ENCODE measurements at places on chromosomes 5 and 9. TPM values are rescaled to one million over a fixed set of nuclear protein-coding genes. Genes with fewer than 3 reads are reported as not detected.

- H3K36me3 ChIP-seq: no peaks in the 10 kb centered on the region
- H3K4me3 ChIP-seq: peak overlapping the region; percentile 84
- H3K27me3 ChIP-seq: no peaks in the 10 kb centered on the region
- peaks cover 95% of the 10 kb centered on the region for H3K4me1 ChIP-seq
- peak; percentile 65 for DNase-seq
- H3K27ac ChIP-seq: peak overlapping the region; percentile 60
Measured at GRCh38 chr5:96961053-96961452, 25.2 kb downstream of the LNPEP start.

DNA sequence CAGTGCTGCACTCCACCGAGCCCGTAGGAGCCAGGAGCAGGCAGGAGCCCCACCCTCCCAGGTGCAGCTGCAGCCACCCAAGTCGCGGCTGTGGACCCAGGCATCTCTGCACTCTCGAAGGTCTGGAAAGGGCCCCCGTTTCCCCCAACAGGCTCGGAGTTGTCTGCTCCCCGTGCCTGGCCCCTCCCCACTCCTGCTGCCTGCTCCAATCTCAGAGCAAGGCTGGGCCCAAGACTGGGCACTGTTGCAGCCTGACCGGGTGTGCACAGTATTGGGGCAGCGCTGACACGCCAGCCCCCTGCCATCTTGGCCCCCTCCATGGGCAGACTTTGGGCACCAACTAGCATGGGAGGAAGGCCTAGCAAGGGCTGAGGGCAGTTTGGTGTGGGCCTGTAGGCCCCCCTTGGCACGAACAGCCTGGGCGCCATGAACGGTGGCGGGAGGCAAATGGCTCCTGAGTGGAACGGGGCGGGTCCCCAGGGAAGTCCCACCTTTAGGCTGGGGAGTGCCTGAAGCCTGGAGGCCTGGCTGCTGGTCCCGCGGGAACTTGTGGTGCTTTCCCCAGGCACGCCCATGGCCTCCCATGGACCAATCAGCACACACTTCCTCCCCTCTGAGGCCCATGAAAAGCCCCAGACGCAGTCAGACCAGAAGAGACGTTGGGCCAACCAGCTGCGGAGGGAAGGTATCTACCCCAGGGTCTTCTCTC is 60.4 kb downstream of the PSAT1 start:
- no peaks in the 10 kb centered on the region for H3K27me3 ChIP-seq
- H3K4me1 ChIP-seq: peaks cover 1% of the 10 kb centered on the region
- H3K27ac ChIP-seq: no peak overlapping the region
- no peak overlapping the region for H3K4me3 ChIP-seq
- H3K36me3 ChIP-seq: no peaks in the 10 kb centered on the region
- DNase-seq: no peak

GRCh38 chr5:139636975-139637408 is 11.2 kb upstream of the CXXC5 start:
- no peaks in the 10 kb centered on the region for H3K36me3 ChIP-seq
- peak; percentile 73 for DNase-seq
- peak overlapping the region; percentile 80 for H3K4me3 ChIP-seq
- peak overlapping the region; percentile 94 for H3K27ac ChIP-seq

The RASEF gene
- polyA plus RNA-seq: not detected

The FOXD4L6 gene
- not detected for polyA plus RNA-seq
